ENCODE measurements at places on chromosomes 6 and 20.

GRCh38 chr6:97322811-97323210 lies 39.8 kb upstream of the MMS22L start:
- DNase-seq, result no peak

DNA sequence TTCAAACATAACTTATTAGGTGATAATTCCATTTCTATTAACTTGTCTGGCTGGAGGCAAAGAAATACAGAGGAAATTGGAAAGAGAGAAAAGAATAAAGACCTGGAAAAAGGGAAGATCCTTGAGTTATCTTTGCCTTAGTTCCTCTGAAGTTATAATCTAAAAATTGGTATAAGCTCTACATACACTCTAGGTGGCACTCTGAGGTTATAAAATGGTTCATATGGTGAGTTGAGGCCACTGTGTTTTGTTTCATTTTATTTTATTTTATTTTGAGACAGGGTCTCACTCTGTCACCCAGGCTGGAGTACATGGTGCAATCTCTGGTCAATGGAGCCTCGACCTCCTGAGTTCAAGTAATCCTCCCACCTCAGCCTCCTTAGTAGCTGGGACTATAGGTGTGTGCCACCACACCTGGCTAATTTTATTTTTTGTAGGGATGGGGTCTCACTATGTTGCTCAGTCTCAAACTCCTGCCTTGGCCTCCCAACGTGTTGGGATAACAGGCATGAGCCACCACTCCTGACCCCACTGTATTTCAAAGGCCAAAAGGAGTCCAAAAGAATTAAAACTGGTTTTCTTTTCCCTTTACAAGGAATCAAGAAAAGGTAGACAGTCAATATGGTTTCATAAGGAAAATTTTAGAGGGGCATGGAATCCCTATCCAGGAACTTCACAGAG lies 19.4 kb downstream of the GPX6 start:
- DNase-seq, result no peak

GRCh38 chr6:134161041-134161440 lies 108.6 kb upstream of the SLC2A12 start:
- no peak for DNase-seq

GRCh38 chr6:45558858-45559257 lies 181.1 kb upstream of the SUPT3H start:
- DNase-seq, result no peak

GRCh38 chr6:119527231-119527578 lies 177.6 kb upstream of the MAN1A1 start:
- DNase-seq, result no peak

DNA sequence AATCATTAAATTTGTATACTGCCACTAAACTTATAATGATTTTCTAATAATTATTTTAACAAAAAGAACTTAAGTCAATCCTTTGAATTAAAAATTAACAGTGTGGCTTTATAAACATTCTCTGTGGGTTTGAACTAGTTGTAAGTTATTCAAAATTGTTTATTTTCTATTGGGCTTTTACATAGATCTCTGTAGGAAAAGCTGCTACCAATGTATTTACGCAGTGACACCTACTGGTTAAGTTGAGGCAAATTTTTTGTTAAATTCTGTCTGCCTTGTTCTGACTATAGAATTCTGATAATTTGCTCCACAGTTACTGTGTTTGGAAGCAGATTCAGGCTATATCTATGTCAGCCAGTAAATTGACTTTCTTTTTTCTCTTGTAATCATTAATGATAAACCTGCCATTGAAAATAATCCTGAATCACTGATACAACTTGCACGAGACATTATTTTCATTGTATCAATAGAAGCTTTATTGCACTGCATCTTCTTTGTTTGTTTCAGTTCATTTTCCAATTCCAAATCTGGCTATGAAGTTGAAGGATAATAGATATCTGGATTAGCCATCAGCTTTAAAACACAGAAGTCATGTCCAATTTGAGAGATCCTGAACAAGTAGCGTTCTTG lies 66.0 kb upstream of the UTRN start:
- no peak for DNase-seq

- DNase-seq, result no peak
Observed at GRCh38 chr6:96963809-96964208, 39.3 kb downstream of the KLHL32 start.

DNA sequence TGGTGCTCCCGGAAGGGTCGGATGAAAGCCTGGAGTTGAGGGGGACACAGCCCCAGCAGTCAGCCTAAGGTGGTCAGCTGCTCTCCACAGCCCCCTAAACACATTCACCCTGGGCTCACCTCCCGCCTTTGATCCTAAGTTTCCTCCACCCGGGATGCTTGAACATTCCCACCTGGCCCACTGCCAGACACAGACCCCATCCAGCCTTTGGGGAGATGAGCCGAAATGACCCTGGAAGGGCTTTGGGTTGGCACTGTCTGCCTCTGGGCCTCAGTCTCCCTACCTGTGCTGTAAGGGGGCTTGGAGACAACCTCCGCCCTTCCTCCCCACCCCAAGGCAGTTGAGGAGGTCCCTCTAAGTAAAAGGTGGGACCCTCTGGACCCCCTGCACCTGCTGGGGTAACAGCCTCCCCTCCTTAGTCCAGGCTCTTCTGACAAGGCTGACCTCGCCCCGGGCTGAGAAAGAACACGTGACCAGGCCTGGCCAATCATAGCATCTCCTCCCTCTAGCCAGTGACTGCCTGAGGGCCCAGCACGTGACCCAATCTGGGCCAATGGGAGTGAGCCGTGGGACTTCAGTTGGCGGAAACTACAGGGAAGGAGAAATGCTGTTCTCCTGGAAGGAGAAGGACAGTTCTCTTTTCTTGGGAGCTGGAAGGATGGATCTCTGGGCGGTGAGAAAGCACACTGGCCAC lies 16.9 kb upstream of the UBE2V1 start:
- DNase-seq, result no peak

GRCh38 chr6:135434991-135435390 lies 62.5 kb downstream of the AHI1 start:
- no peak for DNase-seq

DNA sequence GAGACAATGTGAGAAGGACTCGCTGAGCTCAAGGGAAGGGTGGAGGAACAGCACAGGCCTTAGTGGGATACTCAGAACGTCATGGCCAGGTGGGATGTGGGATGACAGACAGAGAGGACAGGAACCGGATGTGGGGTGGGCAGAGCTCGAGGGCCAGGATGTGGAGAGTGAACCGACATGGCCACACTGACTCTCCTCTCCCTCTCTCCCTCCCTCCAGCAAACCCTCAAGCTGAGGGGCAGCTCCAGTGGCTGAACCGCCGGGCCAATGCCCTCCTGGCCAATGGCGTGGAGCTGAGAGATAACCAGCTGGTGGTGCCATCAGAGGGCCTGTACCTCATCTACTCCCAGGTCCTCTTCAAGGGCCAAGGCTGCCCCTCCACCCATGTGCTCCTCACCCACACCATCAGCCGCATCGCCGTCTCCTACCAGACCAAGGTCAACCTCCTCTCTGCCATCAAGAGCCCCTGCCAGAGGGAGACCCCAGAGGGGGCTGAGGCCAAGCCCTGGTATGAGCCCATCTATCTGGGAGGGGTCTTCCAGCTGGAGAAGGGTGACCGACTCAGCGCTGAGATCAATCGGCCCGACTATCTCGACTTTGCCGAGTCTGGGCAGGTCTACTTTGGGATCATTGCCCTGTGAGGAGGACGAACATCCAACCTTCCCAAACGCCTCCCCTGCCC lies 1.7 kb downstream of the TNF start:
- no peak for DNase-seq

DNA sequence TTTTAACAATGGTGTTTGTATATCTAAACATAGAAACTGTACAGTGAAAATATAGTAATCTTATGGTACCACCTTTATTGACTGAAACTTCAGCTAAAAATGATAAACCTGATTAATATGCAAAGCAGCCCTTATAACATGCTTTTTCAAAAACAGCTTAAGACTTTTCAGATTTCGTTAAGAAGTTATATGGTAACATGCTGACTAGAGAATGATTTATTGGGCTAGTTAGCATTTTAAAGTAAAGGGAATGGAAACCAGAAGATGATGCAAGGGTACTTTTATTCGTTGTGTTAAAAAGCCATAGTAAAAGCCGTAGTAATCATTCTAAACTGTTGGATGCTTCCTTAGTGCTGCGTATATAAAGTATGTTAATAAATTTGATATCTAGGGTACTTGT lies 50.5 kb downstream of the CBFA2T2 start:
- no peak for DNase-seq

DNA sequence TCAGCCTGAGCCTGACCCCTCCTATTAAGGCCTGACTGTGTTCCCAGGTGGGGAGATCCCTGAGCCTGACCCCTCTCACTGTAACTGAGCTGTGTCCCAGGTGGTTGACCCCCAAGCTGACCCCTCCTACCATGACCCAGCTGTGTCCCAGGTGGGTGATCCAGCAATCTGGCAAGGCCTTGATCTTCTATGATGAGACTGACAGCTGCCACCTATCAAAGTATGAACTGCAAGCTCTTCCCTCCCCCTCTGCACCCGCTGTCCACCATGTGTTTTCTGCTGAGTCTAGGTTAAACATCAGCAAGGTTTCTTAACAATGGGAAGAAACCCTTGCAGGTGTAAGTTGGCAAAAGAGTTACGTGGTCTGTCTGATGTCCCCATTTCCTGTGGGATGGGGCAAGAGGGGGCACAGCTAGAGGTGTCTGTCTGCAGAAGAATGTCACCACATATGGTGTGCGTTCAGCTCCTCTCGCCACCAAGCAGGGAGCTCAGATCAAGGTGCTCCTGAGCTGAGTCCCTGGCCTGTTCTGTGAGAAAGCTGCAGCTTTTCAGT lies 5.9 kb downstream of the PXDC1 start:
- DNase-seq, result no peak

GRCh38 chr6:90266905-90267621 lies 29.6 kb downstream of the BACH2 start:
- DNase-seq, result no peak

All from NCI-H1417 treated with DMSO at 0.1 percent for 48 hours (cell line).